ENCODE measurements at places on chromosomes 3 and 15. TPM values are rescaled to one million over a fixed set of nuclear protein-coding genes. Genes with fewer than 3 reads are reported as not detected.

DNA sequence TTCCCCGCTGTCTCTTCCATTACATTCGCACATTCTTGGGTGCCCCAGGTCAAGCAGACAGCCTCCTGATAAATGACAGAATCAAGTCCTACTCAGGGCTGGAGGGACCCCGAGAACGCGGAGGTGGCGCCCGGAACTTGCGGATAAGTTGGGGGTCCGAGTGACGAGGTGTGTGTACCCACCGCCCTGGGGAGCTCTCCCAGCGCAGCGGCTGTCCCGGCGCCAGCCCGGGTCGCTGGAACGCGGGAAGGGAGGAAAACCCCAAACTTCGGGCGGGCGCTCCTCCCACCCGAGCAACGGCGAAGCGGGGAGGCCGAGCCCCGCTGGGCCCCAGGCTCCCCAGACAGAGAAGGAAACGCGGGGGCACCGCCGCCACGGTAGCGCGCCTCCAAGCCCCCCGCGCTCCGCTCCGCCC lies 550 bp downstream of the CLN6 start:
- no peak for DNase-seq

DNA sequence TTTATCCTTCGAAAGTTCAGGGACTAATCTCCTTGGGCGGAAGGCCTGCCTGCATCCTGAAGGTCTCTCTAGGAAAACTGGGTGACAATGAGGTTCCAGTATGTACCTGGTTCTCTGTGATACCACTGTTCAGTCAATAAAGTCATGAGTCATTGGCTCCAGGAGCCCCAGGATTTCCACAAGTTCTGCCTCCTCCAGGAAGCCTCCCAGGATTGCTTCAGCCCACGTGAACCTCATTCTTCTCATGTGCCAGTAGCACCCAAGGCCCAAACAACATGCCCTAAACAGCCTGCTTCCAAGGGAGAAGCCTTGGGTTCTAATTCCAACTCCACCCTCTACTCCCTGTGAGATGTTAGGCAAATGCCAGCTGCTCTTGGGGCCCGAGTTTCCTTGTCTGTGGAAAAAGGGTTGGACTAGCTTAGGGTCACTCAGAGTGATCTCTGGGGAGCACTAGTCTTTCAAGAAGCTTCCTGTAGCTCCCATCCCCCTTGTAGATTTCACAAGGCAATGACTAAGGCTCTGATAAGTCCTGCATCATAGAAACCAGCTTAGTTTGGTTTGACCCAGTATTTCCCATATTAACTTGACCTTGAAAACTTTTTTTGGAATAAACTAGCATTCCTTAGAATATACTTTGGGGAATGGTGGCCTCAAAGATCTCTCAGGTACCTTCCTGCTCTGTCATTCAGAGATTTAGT lies 118.3 kb upstream of the ATP2B2 start:
- DNase-seq: no peak

DNA sequence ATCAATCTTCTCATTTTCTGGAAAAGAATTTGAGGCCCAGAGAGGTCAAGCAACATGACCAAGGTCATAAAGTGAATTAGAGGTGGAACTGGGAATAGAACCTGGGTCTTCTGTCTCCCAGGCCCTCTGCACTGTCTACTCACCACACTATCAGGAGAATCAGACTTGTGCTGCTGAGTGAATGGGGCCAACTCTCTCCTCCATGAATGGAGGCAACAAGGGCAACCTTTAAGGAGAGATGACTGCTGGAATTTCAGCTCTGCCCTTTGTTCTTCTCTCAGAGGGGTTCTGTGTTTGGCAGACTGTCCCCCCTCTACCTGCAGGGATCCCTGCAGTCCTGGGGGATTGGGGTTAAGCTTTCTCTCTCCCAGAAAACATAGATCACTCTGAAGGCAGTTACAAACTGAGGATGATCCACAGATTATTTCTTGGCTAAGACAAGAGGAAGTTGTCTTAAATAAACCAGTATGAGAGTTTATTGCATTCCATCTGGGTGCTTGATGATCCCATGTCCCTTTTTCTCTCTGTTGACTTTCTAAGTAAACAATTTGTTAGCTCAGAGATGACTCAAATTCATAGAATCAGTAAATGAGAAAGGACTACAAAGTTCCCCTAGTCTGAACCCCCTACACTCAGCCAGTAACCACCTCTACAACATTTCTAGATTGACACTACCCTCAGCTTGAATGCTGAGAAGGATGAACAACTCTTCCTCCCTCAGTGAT lies 99.0 kb upstream of the LIPC start:
- no peak for DNase-seq

DNA sequence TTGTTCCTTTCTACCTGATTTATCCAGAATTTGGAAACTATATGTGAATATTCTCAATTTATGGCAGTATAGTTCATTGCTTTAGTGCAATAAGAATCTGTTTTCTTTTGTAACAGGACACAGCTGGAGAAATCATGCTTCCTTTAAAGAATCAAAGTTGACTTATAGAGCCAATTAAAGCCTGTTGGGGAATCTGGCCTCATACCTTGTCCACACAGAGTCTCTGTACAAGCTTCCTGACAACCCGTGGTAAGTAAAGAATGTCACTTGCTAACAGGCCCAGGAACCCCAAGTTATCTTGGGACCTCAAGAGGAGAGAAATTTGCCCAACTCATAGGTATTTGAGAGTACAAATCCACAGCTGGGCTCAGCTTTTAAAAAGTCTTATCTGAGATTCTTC lies 10.2 kb downstream of the ZNF445 start:
- DNase-seq: no peak

DNA sequence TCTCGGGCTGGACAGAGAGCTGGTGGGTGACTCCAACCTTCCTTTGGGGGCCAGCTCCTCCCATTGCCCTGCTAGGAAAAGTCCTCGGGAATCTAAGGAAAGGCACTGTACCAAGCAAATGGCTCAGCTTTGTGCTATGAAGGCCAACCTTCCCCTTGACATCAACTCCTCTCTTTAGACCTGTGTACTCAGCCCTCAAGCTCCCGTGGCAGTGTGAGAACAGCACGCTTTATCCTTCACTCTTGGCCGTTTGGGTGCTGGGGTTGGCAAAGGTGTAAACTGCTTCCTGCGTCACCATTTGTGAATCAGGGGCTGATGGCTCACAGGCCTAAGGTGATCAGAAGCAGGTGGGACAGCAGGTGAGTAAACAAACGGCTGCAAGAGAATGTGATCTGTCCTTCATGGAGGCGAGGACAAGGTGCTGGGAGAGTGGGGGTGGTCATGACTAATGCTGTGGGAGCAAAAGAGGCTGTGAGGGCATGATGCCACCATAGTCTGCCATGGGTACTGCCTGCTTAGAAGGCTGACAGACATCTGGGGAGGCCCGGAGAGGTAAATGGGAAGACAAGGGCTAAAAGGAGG lies 165.2 kb upstream of the TPM1 start:
- no peak for DNase-seq

DNA sequence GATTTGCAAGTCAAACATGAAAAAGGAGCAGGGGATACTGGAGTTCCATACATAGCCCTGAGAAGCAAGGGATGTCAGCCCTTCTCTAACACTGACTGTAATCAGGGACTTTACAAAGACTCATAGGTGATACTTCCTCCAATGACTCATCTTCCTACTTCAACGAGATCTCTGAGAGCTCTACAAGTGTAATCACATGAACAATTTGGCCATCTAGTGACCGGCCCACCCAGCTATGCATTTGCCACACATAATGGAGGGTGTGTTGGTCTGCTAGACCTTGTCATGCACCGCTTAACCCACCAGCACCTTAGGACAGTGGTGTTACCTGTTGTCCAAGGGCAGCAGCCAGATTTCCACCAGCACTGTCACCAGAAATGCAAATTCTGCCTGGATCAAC lies 75.3 kb downstream of the NCEH1 start:
- no peak for DNase-seq

GRCh38 chr15:78691851-78692421 lies 50.9 kb upstream of the CHRNB4 start:
- DNase-seq: no peak

- no peak for DNase-seq
Observed at GRCh38 chr3:195883160-195883559, 25.2 kb downstream of the TNK2 start.

GRCh38 chr15:45199136-45199810 lies 11.5 kb upstream of the SHF start:
- no peak for DNase-seq

OTOL1 gene
- total RNA-seq: not detected

- DNase-seq: no peak
Observed at GRCh38 chr3:135538123-135538522, 427.4 kb upstream of the PPP2R3A start.

SLC2A2 gene
- total RNA-seq: not detected

CAND2 gene
- 17.3 TPM for total RNA-seq

DNA sequence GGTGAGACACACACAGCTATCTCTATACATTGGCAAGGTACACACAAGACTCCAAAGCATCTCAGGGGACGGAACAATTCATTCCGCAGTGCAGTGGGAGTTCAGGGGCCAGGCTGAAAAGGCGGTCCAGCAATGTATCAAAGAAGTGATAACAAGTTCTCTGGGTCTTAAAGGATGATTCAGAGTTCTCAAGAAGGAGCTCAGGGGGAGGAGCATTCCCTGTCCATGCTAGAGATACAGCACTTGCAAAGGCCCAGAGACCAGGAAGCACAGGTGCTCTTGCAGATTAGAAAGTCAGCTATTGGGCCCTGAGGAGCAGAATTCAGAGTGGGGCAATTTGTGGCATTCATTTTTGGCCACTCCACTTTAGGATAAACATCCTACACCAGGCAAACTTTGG lies 34.9 kb downstream of the MECOM start:
- DNase-seq: no peak

ZNF148 gene
- total RNA-seq: 26.7 TPM
